Stimulated activated CD8-positive, alpha-beta memory T cell treated with anti-CD3 and anti-CD28 coated beads, Interleukin-12 subunit alpha, Interleukin-12 subunit beta, amount 100 ng/mL, for 1 hour (primary cell): ENCODE measurements at places on chromosomes 12 and 14.

DNA sequence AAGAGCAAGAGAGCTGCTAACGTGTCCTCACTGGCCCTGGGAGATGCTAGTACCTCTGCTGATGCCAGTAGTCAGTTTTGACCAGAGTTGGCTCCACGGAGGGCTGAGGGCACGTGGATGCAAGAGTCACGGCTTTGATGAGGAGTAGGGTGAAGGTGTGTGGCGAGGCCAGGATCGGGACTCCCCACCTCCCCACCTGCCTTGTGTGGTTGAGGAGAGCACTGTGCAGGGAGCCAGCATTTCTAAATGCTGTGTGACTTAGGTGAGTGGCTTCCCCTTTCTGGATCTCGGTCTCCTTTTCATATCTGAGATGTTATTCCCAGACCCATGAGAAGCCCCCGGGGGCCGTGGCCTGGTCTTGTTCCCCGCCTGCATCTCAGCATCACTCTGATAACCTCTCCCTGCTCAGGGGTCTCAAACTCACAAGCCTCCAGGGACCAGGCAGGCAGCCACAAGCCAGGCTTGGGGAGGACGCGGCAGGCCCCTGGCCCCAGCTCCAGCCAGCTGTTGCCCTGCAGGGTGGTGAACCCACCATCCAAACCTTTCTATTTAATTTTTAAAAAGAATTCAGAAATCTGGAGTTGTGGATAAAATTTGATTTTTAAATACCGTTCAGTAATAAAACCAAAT, 32.1 kb downstream of the MVK start:
- no peak for DNase-seq

DNA sequence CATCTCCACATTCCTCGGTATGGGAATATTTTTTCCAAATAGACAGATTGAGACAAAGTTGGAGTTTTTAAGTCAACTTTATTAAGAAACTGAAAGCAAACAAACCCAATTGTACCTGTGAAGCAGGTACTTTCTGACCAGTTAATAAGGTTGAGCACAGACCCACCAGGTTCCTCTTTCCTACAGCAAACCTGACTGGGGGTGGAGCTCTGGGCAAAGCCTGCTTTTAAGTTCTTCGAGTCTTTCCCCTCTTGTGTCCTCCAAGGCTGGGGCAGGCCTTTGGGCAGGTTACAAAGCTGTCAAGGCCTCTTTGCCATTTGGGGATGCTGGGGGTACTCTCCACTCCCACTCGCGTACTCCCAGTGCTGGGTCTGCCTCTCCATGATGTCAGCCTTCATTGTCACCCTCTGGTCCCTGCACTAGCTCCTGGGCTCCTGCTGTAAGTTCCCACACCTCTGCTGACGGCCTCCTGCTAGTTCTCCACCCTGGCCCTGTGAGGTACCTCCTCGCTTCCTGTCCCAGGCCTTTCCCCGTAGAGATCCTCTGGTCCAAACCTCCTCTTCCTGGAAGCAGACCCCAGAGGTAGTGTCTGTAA, 3.2 kb downstream of the KCNH3 start:
- no peak for DNase-seq

DNA sequence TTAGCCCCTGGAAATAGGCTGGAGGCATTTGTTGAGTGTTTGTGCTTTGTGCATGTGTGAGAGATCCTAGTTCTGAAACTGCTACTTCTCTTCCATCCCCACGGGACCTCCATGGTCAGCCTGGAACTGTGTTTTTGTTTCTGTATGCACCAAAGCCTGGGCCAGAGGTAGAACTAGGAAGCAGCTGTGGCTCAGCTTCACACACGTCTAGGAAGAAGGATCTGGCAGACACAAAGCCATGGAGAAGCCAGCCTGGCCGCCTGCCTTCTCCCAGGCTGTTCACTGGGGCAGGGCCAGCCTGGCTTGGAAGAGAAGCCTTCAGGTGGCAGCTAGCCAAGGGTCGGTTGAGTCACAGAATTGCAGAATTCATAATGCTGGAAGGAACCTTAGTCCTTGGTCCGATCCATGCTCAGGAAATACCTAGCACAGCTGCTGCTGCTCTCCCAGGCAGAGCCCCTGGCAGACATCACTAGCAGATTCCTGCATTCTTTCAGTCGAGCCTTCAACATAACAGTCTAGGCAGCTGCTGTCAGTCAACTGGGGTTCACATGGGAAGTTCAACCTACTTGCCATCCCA, 27.0 kb downstream of the RIN3 start:
- DNase-seq: no peak

DNA sequence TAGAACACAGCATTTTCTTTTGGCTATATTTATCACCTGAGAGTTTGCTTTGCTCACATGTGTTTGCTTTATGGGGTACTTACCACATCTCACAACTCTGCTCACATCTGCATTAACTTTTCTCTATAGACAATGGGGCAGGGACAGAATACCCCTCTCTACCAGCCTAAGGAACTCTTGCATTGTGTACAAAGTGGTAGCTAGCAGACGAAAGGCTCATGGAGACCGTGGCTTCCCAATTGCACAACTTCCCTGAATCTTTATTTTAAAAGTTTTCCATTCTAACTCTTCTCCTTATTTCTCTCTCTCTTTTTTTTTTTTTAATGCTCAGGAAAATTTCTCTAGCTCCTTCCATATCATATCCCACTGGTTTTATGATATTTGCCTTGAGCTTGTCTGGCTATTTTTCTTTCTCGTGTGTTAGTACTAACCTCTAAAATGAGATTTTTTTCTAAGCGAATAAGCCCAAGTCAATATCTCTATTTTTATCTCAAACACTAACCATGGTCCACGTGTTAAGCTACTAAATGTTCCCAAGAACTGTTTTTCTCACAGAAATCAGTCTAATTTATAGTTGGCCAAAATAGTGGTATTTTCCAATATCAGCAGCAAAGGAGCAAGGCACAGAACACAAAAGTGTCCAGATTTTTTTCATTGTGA, 155.2 kb downstream of the STXBP6 start:
- no peak for DNase-seq

DNA sequence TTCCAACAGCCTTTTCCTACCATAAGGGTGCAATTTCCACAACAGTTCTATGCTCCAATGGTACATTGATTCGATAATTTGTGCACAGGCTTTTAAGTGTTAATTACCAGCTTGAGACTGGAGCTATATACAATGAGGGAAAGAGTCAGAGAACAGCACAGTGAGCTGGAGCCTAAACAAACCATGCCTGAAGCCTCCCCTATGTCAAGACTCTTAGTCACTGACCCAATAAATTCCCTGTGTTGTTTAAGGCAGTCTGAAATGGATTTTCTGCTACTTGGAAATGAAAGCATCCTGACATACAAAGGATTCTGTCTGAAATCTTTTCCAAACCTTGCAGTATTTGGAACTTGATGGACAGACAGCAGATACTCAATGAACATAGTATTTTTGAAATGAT, 149.0 kb downstream of the EFCAB11 start:
- DNase-seq: no peak

DNA sequence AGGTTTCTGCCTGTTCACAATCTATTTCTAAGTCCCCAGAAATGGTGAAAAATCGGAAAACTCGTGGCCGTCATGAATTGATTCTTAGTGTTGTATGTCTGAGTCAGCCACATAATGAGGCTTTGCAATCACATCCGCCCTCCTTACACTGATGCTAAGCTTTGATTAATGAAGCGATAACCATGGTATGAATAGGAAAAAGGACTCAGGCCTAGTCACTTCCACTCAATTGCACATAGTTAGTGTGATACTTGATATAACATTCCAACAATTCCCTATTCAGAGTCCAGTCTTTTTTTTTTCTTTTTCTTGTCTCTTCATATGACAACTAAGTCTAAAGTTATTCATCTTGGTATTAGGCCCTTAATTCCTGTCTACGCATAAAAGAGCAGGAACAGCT, 1231.0 kb downstream of the VRK1 start:
- no peak for DNase-seq

GRCh38 chr14:56310643-56311042, 192.4 kb downstream of the PELI2 start:
- DNase-seq: no peak

GRCh38 chr12:5577211-5577612, 145.3 kb downstream of the NTF3 start:
- DNase-seq: no peak

- no peak for DNase-seq
Observed at GRCh38 chr14:97976861-97977260, 1179.7 kb downstream of the VRK1 start.

- no peak for DNase-seq
Observed at GRCh38 chr14:20679907-20680306, 4.5 kb upstream of the RNASE4 start.

- no peak for DNase-seq
Observed at GRCh38 chr12:3049611-3050249, 27.4 kb upstream of the TSPAN9 start.

DNA sequence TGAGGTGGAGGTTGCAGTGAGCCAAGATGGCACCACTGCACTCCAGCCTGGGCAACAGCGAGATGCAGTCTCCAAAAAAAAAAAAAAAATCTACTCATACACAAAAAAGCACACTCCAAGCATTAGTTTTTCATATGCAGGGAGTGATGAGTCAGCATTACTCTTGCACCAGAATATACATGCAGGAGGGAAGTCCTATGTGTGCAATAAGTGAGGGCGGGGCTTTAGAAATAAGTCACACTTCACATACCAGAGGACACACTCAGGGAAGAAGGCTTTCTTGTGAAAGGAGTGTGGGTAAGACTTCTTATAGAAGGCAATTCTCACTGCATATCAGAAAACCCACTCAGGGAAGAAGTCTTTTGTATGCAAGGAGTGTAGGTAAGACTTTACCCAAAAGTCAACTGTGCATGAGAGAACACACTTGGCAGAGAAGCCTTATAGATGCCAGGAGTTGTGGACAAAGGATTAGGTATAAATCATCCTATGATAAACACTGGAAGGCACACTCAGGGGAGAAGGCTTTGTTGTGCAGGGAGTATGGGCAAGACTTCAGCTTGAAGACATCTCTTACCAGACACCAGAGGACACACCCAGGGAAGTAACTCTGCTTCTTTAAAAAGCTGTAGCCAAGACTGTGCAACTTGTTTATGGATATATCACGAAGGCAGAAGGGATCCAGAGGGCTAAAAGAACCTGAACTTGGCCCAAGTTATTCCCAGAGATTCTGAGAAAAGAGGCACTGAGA, 50.5 kb downstream of the ATF7 start:
- no peak for DNase-seq

GRCh38 chr12:15689751-15690191, 99.4 kb downstream of the EPS8 start:
- no peak for DNase-seq

GRCh38 chr12:80946591-80946990, 8.9 kb upstream of the LIN7A start:
- DNase-seq: no peak

DNA sequence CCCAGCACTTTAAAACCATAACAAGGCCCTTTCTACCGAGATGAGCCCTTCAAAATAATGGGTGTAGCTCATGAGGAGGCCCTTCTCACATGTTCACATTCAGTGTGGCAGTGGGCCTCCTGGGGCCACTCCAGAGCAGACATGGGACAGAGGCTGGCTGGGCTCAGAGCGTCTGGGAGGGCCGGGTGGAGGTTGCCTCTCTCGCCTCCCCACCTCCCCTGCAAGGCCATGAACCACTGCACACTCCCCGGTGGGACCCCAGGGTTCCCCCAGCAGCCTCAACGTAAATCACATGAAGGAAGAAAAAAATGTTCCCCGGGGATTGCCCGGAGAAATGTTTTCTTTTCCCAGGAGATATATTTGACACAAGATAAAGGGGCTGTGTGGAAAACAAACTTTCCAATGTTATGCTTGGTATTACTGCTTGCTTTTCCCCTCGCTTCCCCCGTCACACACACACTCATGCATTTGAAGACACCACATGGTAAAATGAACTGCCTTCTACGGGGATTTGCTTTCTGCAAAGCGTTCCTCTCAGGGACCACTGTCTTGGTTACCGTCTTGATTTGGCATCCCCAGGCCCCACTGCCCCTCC, 190.7 kb upstream of the CCND2 start:
- no peak for DNase-seq

DNA sequence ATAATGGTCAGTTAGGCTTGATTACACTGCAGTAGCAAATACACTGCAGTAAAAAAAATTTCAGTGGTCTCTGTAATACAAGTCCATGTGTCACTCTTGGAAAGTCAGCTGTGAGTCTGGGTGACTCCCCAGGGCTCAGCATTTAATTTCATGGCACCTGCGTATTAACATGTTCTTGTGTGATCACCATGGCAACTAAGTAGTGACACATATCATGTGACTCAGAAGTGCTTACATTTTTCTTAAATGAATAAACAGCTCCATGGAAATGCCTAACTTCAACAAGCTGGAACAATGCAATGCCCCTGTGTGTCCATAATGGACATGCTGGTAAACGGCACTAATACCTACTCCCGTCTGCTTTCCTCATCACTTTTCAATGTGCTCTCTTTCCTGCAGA, 88.5 kb upstream of the ANO4 start:
- no peak for DNase-seq

DNA sequence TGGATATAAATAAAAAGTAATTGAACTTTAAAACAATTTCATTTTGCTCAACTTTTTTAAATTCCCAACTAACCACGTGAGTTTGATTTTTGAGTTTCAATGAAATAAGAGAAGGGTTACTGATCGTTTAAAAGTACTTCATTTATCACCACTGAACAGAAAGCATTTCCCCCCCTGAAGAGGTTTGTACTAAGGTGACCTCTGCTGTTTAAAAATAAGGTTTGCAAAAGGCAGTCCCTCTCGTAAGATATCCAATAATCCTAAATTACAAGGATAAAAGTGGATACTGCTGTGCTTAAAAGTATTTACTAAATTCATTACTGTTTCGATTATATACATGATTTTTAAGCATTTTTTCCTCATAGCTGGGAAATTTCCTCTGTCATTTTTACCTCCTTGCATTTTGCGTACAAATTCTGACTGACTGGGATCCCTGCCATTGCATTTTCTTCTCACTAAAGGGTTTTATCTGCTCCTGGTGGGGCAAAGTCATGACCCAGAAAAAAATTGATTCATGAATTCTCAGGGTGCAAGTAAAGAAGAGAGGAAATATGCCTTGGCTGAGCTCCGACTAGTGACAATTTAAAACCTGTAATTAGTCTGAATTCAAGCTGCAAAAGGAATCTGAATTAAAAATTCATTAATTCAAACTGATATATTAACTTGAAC, 463.8 kb downstream of the PRKD1 start:
- DNase-seq: no peak

DNA sequence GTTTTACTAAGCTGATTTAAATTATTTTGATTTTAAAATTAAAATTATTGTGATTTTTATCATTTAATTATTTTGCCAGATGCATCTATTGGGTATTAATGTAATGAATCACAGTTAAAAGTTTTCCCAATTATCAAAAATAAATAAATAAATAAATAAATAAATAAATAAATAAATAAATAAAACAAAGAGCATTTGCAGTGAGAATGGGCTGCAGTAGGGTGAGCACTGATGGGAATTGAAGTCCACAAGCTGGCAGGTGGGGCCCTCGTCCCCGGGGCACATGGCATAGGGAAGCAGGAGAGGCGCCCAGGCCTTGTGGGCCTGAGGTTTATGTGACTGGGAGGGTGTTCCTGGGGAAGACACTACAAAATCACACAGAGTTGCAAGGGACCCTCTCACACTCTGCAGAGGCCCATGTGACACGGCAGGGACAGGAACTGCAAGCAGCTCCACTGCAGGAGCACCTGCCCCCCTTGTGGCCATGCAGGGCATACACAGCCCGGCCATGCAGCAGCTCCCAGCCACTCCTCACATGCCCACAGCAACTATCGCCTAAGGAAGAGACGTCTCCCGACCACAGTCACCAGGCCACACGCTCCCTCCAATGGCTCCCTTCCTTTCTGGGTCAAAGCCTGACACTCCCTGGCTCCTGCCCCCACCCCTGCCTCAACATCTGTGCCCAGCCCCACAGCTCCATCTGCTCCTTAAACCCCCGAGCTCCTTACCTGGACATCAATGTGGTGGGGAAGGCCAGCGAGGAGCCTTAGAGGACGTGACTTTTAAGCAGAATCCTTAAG, 256.3 kb upstream of the SFSWAP start:
- no peak for DNase-seq
